NCI-H460 (cell line): ENCODE measurements at places on chromosomes 6 and 20. TPM values are rescaled to one million over a fixed set of nuclear protein-coding genes. Genes with fewer than 3 reads are reported as not detected.

PABPC1L gene
- total RNA-seq = 56.2 and 67.6 TPM in 2 replicates

ISM1 gene
- not detected in 2 replicates for total RNA-seq

PI16 gene
- total RNA-seq = 0.07 TPM in 1 of 2 replicates, not detected in the other

STMND1 gene
- total RNA-seq = not detected in 2 replicates

ZC3H12D gene
- 0.02 TPM in 1 of 2 replicates, not detected in the other for total RNA-seq
